Naive thymus-derived CD4-positive, alpha-beta T cell (primary cell): ENCODE measurements at places on chromosomes 13 and 19. TPM values are rescaled to one million over a fixed set of nuclear protein-coding genes. Genes with fewer than 3 reads are reported as not detected.

GRCh38 chr13:74573654-74574053 is 439.4 kb upstream of the KLF12 start:
- DNase-seq = no peak

- no peak for DNase-seq
Measured at GRCh38 chr13:110627761-110628476, 12.6 kb downstream of the NAXD start.

GRCh38 chr13:36131222-36131930 is at the start of gene DCLK1:
TSS of gene DCLK1 (minus strand) at chr13:36131382.
- no peak for DNase-seq

- peak; percentile 59 for DNase-seq
Measured at GRCh38 chr19:17333611-17334413, 843 bp downstream of the ANO8 start.

GRCh38 chr13:76873445-76873844 is 12.8 kb downstream of the KCTD12 start:
- DNase-seq = no peak

DNA sequence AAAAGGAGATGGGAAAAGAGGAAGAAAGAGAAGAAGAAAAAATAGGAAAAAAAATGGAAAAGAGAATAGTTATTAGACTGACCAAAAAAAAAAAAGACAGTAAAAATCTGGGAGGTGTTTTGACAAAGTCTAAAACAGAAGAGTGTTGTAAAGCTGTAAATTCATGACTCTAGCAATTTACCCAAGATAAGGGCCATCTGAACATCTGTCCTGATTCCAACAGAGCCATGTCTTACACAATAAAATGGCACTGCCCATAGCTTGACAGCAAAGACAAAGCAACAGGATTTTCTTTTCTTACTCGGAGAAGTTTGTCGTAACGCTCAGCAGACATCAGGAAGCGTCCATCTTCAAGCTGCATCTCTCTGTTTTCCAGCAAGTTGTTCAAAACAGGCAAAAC is 69.8 kb downstream of the VWA8 start:
- DNase-seq = no peak

DNA sequence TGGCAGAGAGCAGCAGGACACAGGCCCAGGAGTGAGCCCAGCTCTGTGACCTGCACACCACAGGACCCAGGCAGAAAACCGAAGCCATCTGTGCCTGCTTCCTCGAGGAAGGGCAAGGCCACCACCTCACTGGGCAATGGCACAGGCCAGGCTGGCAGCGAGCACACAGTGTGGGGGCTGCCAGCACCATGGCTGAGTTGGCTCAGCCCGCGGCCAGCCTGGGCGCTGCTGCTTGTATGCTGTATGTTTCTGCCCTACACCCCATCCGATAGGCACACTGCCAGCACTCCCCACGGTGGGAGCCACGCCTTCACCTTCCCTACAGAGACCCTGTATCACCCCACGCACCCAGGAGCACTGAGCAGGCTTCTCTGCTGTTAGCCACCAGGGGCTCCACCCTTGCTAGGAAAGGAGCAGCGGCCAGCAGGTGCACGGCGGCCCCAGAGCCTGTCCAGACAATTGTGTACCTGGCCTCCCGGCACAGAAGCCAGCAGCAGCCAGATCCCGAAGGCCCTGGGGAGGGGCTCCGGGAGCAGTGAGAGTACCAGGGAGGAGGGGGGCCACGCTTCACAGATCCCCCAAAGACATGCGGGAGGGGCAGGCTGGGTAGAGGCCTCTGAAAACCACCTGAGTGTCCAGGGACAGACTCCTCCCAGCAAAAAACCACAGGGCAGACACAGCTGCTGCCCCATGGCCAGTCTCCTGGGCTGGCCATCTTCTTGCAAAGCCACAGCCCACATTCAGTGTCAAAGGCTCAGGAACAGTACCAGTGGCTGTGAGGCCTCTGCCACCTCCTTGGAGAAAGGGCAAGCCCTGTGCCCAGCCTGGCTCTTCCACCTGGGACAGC is 56.1 kb downstream of the MLLT1 start:
- no peak for DNase-seq

DNA sequence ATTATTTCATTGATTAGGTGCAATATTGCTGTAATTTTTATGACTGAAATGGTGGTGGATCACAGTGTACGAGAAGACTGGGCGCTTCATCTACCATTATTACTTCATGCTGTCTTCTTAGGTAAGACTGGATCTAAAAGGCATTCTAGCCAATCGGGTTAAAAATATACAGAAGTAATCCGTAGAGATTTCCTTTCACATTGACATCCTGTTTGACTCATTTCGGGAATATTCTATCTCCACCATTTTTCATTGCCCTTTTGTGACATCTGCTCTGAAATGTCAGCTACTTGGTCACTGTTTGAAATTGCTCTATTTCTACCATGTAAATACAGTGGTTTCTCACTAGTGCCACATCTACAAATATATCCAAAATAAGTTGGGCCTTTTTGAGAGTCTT is 90.2 kb downstream of the ZAR1L start:
- no peak for DNase-seq

The LGALS7 gene
- not detected for total RNA-seq

The RAB3A gene
- total RNA-seq = 8.8 TPM

The TNFSF13B gene
- 12.8 TPM for total RNA-seq
